ENCODE measurements at places on chromosomes 13 and 19.

GRCh38 chr19:5587661-5588060 lies 19.9 kb upstream of the TINCR start:
- DNase-seq, result no peak

DNA sequence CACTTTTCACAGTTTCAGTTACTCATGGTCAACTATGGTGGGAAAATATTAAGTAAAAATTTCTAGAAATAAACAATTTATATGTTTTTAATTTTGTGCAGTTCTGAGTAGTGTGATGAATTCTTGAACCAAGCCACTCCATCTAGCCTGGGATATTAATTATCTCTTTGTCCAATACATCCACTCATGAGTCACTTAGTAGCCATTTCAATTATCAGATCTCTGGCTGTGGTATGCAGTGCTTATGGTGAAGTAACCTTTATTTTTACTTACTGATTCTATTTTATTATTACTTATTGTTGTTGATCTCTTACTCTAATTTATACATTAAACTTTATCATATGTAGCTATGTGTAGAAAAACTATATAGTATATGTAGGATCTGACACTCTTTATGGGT lies 128.9 kb upstream of the KLHL1 start:
- no peak for DNase-seq

GRCh38 chr13:83731113-83731512 lies 151.2 kb downstream of the SLITRK1 start:
- DNase-seq, result no peak

GRCh38 chr13:98239162-98240076 lies 62.4 kb upstream of the RNF113B start:
- no peak for DNase-seq

GRCh38 chr13:91292630-91293221 lies 54.8 kb upstream of the MIR17HG start:
- no peak for DNase-seq
